ENCODE measurements at places on chromosomes 4 and X.
A peak's percentile ranks its signal among the peaks of the same experiment; 100 is the strongest.

- DNase-seq, result no peak
These were observed 482.9 kb downstream of the NAF1 start for GRCh38 chr4:162683659-162684370.

DNA sequence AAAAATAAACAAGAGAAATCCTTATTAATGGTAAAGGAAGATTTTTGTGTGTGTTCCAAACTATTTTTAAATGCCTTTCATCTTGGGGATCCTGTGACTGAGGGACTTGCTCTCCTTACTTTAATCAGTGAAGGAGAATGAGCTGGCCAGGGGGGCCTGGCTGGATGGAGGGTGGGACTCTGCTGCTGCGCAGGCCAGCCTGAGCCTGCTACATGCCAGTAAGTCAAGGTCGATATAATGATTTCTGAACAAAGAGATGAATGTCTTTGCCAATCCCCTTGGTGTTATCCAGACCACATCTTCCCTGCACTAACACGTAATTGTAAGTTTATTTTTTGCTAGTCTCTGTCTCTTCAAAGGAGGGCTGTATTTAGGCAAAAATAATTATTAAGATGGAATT is 1679.2 kb upstream of the TENM3 start:
- no peak for DNase-seq

DNA sequence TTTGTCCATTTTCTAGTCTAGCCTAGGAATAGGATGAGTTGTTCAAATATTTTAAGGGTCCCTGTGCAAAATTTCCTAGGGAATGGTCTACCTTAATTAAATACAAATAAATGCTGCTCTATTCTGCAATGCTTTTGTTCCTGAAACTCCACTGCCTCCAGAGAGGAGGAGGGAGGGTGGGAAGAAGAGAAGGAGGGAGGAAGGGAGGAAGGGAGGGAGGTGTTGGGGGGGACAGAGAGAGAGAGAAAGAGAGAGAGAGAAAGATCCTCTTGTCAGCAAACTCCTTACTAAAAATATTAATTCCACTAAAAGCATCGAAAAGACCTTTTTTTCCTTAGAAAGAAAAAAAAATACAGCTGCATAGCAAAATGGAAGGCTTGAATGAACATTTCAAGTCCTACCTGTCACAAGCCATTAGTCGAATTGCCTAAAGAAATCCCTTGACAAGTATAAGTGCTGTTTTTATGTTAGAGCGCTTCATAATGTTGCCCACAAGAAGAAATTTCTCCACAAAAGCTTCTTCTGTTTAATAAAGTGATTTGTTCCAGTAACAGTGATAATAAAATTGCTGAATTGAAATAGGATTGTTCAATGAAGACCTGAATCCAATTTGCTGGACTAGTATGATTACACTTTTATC is 106.0 kb downstream of the NKX6-1 start:
- DNase-seq, result no peak

DNA sequence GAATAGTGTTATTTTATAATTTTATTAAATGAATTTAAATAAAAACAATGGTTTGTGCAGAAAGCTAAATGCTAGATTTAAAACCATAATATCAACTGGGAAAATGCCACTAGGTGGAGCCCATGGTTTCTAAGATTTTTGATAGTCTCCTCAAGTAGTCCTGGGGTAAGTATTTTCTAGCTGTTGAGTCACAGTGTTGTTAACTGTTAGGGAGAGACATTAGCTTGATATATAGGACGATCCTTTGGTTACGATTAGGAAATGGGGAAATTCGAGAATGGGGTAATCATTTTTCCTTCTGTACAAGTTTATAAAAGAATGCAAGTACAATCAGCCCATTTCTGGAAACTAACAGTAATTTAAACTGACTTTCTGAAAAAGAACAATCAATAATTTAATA is 378.4 kb downstream of the ANKRD50 start:
- peak; percentile 4 for DNase-seq

DNA sequence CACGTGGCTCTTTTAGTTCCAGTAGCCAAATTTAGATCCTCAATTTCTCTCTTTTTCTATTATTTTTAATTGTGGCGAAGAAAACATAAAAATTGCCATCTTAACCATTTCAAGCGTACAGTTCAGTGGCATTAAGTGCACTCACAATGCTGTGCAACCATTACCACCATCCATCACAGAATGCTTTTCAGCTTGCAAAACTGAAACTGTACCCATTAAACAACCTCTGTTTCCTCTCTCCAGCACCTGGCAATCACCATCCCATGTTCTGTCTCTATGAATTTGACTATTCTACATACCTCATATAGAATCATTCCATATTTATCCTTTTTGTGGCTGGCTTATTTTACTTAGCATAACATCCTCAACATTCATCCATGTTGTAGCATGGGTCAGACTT is 74.9 kb downstream of the METTL14 start:
- DNase-seq, result no peak

GRCh38 chr4:168516841-168517240 is 20.0 kb downstream of the PALLD start:
- DNase-seq, result no peak

GRCh38 chr4:2813446-2814405 is 20.8 kb downstream of the SH3BP2 start:
- no peak for DNase-seq

DNA sequence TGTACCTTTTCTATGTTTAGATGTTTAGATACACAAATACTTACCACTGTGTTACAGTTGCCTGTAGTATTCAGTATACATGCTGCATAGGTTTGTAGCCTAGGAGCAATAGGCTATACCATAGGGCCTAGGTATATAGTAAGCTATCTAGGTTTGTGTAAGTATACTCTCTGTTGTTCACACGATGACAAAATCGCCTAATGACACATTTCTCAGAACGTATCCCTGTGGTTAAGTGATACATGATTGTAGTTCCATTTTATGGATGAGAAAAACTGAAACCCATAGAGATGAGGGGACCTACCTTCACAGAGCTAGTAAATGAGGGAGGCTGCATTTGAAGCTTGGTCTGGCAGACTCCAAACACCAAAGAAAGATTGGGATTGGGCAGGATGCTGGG is 79.4 kb upstream of the EFNB1 start:
- no peak for DNase-seq

GRCh38 chr4:129167640-129168260 is 71.8 kb downstream of the C4orf33 start:
- DNase-seq, result no peak

DNA sequence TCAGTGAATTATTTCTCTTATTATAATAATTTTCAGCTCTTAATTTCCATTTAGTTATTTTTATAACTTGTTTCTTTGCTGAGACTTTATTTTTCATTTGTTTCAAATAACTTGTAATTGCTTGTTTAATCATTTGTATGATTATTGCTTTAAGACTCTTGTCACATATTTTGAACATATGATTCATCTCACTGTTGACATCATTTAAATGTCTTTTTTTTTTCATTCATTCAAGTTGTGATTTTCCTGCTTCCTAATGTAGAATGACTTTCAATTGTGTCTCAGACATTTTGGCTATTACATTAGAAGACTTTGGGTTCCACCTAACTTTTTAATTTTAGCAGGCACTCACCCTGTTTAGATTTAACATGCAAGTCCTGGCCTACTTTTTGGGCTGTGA is 234.8 kb upstream of the DIPK2B start:
- DNase-seq, result no peak

DNA sequence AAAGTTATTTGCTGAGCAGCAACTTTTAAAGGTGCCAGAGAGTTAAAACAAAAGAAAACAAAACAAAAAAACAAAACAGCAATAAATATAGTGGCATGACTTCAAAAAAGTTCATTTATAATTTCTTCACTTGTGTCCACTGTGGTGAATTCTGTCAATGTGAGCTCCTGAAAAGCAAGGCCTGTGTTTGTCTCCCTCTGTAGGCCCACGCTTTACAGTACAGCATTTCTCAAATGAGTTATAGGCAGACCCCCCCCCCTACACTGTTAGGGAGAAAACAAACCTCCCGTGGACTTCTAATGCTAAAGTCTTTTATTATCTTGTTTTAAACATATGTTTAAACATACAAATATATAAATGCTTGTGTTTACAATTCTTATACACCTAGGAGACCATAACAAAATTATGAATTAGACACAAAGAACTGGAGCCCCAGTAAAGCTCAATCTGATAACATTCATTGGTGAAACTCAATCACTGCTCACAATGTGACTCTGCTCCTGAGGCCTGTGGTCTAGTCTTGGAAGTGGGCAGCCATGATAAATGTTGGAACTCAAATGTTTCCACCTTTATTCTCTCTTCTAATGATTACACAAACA is 47.0 kb upstream of the SCOC start:
- no peak for DNase-seq

GRCh38 chrX:104370089-104370488 is 115.4 kb upstream of the ESX1 start:
- no peak for DNase-seq

DNA sequence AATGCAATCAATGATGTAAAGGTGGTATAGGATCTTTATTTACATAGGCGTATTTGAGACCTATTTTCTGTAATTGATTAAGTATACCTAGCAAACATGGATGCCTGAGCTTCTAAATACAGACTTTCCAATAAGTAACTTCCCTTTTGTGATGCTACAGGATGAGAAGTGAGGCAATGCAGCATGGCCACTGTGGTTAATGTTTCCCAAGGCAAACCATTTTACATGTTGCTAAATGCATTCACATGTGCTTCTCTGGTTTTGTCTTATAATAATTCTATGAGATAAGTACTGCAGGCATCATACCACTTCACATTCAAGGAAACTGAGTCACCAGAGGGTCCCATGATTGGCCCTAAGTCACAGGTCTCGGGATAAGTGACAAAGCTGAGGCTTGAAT is 35.7 kb upstream of the NKX3-2 start:
- DNase-seq, result no peak

GRCh38 chr4:111108153-111108552 is 485.3 kb upstream of the PITX2 start:
- no peak for DNase-seq

DNA sequence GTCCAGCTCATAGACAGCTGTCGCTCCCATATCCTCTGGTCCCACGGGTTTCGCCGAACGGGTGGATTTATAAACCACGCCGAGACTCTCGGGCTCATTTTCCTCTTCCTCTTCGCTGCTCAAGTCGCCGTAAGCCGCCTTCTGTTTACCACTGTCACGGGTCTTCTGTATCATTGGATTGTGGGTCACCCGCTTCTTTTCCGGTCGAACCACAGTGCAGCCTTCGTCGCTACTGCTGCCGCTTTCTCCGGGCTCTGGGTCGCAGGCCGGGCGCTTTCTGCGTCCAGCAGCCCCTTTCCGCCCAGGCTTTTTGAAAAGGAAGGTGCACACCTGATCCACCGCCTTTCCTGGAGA is 311 bp downstream of the RNF113A start:
- no peak for DNase-seq

DNA sequence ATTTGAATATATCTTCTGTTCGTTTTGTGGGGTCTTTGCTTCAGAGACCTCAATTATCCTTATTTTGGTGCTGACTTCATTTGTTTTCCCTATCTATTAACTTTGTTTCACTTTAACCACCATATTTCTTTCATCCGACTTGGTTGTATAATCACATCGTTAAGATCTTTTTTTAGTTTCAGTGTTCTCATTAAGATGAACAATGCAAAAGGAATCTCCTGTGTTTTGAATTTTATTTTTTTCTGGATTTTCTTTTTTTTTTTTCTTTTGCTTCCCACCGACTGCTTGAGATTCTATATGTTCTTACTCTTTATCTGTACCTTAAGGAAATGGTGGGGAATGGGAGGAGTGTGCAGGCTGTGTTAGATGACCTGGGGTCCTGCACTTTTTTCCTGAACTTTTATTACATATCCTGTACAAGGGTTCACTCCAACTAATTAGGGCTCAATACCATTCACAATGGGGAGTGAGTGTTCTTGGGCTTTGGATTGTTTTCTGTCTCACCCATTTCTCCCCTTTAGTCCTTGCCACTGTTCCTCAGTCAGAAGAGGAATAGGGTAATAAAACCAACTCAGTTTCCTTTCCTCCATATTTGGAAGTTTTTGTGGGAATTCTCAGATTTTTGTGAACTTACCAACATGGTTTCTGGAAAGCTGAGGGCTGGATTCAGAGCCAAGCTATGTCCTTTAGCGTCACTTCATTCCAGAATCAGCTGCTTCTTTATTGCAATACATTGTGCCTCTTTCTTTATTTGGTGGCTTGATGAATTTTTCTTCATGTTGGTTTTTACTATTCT is 43.2 kb upstream of the BMPR1B start:
- DNase-seq, result no peak

DNA sequence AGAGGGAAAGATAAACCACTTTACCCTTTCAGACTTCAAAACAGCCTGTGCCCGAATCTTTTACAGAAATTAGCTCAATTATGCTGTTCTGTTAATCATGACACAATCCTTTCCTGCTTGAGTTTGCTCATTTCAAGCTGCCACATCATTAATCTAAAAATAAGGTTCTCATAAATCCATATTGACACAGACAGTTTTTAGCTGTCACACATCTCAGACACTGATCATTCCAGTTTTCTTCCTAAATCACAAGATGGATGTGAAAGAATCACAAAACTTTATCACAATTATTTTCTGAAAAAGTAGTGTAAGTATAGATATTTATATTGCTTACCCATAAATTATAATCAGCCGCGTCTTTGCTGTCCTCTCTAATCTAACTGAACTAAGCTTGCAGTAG is 27.9 kb upstream of the AMELX start:
- DNase-seq, result no peak

DNA sequence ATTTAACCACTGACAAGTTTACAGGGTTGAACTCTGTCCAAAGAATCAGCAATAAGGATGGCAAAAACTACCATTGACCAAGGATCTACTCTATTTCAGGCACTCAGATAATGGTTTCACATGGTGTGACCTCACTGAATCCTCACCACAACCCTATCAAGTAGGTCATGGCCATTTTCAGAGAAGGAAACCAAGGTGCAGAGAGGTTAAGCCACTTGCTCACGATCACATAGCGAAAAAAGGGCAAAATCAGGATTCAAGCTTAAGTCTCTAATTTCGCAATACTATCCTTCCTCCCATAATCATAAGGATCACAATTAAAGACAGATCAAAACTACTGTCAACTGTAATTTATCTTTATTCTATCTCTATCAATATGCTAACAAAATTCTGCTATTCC is 191.0 kb upstream of the AFF2 start:
- no peak for DNase-seq

DNA sequence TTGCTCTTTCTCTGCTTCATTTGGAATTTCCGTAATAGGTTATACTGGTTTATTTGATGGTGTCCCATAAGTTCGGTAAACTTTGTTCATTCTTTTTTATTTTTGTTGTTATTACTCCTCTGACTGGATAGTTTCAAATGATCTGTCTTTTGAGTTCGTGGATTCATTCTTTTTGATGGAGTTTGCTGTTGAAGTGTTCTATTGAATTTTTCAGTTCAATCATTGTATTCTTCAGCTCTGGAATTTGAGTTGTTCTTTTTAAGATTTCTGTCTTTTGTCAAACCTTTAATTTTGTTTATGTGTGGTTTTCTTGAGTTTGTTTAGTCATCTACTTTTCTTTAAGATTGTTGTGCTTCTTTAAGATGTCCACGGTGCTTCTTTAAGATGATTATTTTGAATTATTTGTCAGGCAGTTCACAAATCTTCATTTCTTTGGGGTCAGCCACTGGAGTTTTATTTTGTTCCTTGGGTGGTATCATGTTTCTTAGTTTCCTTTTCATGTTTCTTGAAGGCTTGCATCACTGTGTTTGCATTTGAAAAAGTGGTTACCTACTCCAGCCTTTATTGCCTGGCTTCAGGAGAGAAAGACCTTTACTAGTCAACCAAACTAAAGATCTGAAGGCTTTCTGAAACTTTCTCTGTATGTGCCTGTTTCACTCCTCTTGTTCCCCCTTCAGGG is 154.8 kb upstream of the ANXA3 start:
- DNase-seq, result no peak

All from NCI-H524 treated with DMSO at 0.1 percent for 48 hours (cell line).